ENCODE measurements at places on chromosomes 6 and 20. TPM values are rescaled to one million over a fixed set of nuclear protein-coding genes. Genes with fewer than 3 reads are reported as not detected.

PRIM2 gene
- 7.8 TPM for total RNA-seq

TFAP2D gene
- not detected for total RNA-seq

PGC gene
- not detected for total RNA-seq

CRISP3 gene
- total RNA-seq = not detected

SNAP91 gene
- 0.36 TPM for total RNA-seq

SAMD5 gene
- total RNA-seq = 0.18 TPM

RGS17 gene
- 4.0 TPM for total RNA-seq

TREM1 gene
- 8.6 TPM for total RNA-seq

CCN6 gene
- total RNA-seq = 0.16 TPM

AKAP12 gene
- 89.6 TPM for total RNA-seq

All from cardiac atrium fibroblast (primary cell).